CD4-positive, alpha-beta T cell treated with Interleukin-21 for 1 hour (primary cell): ENCODE measurements at places on chromosomes 2 and 18.
A peak's percentile ranks its signal among the peaks of the same experiment; 100 is the strongest.

DNA sequence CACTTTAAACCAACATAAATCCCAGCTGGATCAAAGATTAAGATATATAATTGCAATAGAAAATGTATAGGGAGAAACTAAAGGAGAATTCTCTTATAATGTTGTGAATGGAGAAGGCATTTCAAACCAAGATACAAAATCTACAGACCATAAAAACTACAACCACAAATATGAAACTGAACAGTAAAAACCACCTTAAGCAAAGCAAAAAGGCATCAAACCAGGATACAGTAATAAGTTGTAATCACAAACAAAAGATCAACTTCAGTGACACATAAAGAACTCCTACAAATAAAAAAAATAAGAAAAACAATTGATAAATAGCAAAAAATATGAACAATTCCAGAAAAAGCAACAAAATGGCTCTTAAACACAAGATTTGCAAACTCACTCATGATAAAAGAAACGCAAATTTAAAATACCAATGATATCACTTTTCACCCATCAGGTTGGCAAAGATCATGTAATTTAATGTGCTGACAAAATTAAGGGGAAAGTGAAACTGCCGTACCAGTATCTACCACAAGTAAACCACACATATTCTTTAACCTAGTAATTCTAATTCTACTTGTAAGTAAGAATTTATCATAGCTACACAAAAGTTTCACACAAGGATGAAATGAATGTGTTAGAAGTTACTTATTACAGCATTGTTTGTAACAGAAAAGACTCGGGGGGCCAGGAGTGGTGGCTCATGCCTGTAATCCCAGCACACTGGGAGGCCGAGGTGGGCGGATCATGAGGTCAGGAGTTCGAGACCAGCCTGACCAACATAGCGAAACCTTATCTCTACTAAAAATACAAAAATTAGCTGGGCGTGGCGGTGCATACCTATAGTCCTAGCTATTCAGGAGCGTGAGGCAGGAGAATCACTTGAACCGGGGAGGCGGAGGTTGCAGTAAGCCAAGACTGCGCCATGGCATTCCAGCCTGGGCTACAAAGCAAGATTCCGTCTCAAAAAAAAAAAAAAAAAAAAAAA, 101.9 kb downstream of the USP34 start:
- peak; percentile 37 for DNase-seq

DNA sequence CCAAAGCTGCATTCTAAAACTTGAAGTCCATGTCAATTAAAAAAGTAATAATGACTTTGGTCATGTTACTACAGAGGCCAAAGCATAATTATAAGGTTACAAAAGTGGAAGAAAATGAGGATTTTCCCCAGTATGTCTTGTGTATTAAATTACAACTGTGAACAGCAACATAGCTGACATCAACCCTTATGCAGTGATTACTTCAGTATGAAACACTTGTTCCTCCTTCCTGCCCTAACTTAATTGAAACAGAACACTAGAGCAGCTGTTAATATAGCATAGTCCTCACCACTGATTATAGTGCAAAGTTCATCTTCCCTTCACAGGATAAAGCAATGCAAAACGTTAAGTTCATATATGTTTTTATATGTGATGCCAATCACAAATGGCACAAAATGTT, 29.9 kb downstream of the EPB41L3 start:
- no peak for DNase-seq

- DNase-seq, result no peak
These were observed 136.9 kb downstream of the CYP26B1 start for GRCh38 chr2:72010647-72011369.

- no peak for DNase-seq
These were observed 15.9 kb downstream of the KIDINS220 start for GRCh38 chr2:8821276-8822217.

DNA sequence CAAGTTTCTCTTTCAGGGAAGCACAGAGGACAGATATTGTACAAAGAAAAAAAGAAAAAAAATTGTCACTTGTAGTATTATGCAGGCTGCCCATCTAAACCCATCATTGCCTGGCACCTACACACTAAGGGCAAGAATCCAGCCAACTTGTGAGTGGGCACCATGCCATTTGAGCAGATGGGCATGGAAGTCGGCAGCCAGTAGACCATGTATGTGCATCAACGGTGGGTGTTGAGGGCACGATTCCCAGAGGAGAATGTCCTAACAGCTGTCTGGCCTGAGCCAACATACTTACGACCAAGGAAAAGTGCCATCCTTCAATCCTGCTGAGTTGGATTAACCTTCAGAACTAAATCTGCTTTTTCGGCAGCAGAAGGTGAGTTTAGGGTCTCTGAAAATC, 63.9 kb downstream of the ARHGAP15 start:
- no peak for DNase-seq

- DNase-seq, result no peak
These were observed 14.6 kb downstream of the G6PC2 start for GRCh38 chr2:168915441-168916330.

DNA sequence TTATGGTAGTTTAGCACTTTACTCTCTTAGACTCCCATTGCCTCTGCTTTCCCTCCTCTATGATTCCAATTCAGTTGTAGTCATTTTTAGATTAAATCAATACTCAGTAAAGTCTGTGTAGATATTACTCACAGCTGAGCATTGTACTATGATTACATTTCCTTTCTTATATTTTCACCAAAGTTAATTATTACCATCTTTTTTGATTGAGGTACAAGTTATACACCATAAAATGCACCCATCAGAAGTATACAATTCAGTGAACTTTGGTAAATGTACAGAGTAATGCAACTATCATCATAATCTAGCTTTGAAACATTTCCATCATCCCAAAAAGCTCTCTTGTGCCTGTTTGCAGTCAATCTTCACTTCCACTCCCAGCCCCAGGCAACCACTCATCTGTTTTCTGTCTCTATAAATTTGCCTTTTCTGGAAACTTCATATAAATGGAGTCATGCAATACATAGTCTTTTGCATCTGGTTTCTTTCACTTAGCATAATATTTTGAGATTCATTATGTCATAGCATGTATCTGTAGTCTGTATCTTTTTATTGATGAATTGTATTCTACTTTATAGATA, 30.2 kb upstream of the ETAA1 start:
- DNase-seq, result no peak

DNA sequence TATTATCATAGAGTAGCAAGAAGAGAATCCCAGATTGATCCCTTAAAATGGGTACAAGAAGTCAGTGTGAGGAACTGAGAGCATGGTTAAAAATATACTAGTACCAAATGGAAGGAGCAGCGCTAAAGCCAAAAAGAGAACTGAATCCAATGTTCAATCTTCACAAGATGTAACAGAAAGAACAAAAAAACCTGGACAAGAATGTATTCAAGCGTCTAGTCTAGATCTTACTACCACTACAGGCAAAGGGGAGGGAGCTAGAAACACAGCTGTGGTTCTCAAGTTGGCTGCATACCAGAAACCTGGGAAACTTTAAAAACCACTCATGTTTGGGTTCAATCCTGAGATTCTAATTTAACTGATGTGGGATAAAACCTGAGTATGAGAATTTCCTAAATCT, 57.5 kb downstream of the PIAS2 start:
- no peak for DNase-seq

DNA sequence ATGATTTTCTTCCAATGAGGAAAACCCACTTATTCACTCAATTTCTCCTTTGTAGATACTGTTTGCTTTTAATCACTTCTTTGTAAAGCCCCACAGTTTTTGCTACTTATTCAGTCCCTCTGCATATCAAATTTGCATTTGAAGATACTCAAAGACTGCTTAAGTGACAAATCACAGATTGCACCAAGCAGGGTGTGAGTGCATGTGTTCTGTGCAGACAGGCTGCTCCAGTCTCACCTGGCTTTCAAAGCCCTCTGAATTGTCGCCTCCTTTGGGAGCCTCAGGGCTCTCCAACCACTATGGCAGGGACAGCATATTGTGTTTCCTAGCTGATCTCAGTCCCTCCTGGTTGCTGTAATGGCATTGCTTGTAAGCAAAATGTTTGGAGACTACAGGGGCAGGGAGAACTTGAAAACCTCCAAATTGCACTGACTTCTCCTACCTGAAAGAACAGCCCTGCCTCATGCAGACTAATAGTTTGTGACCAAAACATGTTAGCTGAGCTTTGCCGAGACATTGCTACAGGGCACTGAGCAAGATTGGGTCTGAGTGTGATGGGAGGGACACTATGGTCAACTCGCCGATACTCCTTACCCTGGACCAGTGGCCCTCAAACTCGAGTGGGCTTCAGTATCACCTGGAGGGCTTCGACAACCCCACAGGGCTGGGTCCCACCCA, 96.8 kb downstream of the POLE4 start:
- no peak for DNase-seq

DNA sequence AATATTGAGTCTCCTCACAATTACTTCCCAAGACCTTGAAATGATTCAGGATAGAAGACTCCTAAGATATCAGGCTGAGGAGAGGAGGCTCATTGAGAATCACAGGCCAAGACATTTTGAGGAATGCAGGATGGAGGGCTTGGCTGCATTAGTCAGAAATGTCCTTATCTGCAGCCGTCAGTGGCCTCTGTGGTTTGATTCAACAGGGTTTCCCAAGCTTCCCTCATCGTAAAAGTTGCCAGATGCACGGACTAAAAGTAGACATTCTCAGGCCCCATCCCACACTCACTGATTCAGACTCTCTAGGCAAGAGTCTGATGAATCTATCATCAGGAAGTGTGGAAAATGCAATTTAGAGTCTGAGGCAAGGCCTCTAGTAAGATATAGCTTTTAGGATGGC, 34.0 kb upstream of the TMEM178A start:
- DNase-seq, result no peak

GRCh38 chr18:52523566-52523965, 183.6 kb downstream of the DCC start:
- no peak for DNase-seq

- no peak for DNase-seq
These were observed 27.0 kb downstream of the SKA1 start for GRCh38 chr18:50401888-50402287.

GRCh38 chr2:11750422-11750821, 4.0 kb downstream of the LPIN1 start:
- peak; percentile 84 for DNase-seq

- DNase-seq, result peak; percentile 81
These were observed 33.1 kb downstream of the ARL4C start for GRCh38 chr2:234463626-234464290.

DNA sequence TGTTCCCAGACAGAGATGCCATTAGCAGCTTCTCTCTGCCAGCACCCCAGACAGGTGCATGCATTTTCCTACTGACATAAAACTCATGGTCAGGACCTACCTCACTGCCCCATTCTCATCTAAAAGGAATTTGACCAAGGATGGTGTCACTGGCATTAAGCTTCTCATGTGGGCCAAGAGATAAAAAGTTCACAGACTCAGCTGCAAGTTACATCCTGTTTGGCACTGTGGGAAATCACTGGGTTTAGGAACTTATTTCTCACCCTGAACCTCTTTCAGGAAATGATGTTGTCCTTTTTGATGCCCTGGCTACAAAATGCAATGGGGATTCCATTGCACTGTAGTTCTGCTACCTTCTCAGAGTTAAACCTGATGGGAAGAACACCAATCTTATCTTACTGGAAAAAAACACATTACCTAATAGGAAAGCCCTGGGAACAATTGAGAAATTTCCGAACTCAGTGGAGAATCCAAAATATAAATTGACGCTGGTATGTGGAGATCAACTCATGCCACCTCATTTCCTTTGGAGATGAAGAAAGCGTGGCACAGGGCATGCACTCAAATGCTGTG, 252.1 kb upstream of the COPS8 start:
- DNase-seq, result no peak

DNA sequence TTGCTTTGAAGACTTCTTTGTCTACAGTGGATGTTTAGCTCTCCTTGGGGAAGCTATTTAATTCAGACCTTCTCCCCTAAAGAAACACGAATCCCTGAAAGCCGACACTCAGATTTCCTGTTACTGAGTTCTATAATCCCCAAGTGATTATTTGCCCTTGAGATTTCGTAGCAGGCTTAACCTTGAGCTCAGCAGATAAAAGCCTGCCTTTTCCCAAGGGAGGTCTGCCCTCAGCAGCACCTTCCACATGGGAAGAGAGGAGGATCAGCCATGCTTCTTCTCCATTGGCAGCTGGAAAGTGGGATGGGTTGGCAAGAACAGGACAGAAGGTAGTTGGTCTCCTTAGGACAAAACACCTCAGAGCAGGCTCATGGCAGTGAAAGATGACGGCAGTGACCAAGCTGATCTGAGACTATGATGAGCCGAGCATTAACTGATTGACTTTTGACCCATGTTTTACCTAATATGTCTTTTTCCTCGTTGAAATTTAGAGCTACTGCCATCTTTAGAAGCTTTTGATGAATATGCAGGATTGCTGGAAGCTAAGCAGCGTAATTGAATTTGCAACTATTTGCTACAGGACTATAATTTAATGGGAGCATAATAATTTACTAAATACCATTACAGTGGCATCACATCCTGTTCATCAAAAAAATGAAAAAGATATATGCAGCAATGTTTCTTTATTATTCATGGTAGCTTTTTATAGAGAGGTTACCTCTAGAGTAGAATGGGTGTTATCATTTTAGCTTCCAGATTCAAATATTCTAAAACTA, 511.1 kb upstream of the ID2 start:
- DNase-seq, result no peak

- no peak for DNase-seq
These were observed 132.6 kb upstream of the RBBP8 start for GRCh38 chr18:22800551-22800951.

- DNase-seq, result no peak
These were observed 61.1 kb upstream of the XDH start for GRCh38 chr2:31475692-31476091.

GRCh38 chr2:236553522-236553921, 16.1 kb upstream of the ACKR3 start:
- no peak for DNase-seq

GRCh38 chr2:119749477-119750012, 10.2 kb upstream of the PTPN4 start:
- no peak for DNase-seq

- no peak for DNase-seq
These were observed 630.5 kb upstream of the FANCL start for GRCh38 chr2:58871469-58872142.

GRCh38 chr2:96710985-96711384, 28.9 kb downstream of the LMAN2L start:
- DNase-seq, result no peak

DNA sequence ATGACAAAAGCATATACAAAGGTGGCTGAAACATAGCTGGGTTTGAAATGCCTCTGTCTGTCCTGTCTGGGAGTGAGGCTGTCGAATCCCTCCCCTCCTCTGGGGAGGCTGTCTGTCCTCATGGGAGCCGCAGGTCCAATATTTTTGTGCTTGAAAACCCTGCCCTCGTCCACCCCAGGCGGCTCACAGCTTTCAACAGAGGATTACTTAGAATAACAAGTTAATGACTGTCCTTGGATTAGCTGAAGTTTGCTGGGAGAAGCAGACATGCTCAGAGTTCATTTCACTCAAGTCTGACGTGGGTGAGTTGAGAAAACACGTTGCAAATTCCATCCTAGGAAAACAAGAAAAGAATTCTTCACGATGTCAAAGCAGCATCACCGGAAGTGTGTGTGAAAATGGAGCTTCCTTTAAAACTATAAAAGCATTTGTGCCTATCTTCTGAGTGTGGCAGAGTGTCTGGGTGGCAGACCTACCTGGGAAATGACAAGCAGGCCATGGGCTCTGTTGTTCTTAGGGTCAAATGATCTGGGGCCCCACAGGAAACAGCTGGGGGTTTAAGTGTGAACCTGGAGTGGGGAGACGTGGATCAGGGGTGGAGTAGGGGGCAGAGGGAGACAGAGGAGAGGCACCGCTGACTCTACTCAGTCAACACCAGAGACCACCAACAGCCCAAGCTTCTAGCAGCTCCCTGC, 77.1 kb downstream of the DDX1 start:
- no peak for DNase-seq

GRCh38 chr2:70979626-70980025, 1.2 kb downstream of the ANKRD53 start:
- no peak for DNase-seq
